ENCODE measurements at places on chromosomes 1 and 21.
A peak's percentile ranks its signal among the peaks of the same experiment; 100 is the strongest.

GRCh38 chr1:43137445-43138052 lies 34.5 kb downstream of the EBNA1BP2 start:
- no peak for DNase-seq

- DNase-seq: no peak
Measured at GRCh38 chr1:31193729-31194128, 46.0 kb downstream of the NKAIN1 start.

DNA sequence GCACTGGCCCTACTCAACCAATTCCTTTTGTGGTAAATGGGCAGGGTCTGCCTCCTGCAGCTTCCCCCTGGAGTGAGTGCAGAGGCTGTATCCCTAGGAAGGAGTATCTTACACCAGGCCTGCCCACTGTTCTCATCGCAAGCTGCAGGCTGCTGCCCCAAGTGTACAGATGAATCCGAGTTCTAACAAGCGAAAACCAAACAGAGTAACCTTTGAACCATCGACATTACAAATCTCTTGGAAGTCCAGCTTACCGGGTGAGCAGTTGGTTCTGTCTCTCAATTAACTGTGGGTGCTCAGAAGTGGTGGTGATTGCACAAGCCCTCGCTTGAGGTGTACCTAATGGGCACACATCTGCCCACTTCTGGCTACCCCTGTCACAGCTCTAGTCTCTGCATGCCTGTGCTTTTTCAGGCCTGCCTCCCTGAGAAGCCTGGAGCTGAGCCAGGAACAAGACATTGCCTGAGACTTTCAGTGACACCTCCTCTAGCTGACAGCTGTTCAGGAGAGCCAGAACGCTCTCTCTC lies 22.7 kb downstream of the INAVA start:
- DNase-seq: peak; percentile 47

DNA sequence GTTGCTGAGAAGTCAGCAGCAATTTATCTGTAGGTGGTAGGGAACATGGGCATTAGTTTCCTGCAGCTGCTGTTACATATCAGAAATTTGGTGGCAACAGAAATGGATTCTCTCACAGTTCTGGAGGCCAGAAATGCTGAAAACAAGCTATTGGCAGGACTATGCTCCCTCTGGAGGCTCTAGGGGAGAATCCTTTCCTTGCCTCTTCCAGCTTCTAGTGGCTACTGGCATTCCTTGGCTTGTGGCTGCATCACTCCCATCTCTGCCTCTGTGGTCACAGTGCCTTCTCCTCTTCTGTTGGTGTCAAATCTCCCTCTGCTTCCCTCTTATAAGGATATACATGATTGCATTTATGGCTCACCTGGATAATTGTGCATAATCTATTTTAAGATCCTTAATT lies 2.5 kb upstream of the SFT2D2 start:
- no peak for DNase-seq

- no peak for DNase-seq
Measured at GRCh38 chr1:115476616-115477015, 138.6 kb upstream of the NGF start.

DNA sequence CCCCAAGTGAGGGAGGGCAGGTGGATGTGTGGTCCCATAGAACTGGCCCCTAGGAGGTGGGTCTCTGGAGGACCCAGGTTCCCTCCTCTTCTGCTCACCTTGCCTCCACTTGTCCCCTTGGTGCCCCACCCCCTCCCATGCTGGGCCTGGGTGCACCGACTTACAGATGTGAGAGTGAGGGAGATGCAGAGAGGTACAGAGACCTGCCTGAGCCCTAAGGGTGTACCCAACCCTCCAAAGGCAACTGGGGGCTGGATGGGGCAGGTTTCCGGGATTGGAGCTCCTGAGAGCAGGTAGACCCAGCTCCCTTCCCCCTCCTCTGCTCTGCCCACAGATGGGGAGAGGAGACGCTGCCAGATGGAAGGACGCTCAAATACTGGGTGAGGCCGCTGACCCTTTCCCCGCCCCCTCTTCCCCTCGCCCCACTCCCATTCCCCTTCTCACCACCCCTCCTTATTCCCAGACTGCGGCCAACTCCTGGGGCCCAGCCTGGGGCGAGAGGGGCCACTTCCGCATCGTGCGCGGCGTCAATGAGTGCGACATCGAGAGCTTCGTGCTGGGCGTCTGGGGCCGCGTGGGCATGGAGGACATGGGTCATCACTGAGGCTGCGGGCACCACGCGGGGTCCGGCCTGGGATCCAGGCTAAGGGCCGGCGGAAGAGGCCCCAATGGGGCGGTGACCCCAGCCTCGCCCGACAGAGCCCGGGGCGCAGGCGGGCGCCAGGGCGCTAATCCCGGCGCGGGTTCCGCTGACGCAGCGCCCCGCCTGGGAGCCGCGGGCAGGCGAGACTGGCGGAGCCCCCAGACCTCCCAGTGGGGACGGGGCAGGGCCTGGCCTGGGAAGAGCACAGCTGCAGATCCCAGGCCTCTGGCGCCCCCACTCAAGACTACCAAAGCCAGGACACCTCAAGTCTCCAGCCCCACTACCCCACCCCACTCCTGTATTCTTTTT lies 10.3 kb downstream of the TINAGL1 start:
- DNase-seq: no peak

DNA sequence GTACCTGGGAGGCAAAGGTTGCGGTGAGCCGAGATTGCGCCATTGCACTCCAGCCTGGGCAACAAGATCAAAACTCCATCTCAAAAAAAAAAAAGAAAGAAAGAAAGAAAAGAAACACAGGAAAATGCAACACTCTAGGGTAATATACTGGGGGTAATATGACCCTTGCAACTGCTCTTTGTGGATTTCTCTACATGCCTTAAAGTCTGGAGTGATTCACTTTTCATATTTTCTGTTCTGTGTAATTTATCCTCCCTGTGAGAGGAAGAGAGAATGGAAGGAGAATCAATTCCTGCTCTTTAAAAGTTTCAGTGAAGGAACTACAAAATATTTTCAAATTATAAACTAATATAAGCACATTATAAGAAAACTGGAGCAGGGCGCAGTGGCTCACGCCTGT lies 22.7 kb downstream of the RIT1 start:
- DNase-seq: no peak

DNA sequence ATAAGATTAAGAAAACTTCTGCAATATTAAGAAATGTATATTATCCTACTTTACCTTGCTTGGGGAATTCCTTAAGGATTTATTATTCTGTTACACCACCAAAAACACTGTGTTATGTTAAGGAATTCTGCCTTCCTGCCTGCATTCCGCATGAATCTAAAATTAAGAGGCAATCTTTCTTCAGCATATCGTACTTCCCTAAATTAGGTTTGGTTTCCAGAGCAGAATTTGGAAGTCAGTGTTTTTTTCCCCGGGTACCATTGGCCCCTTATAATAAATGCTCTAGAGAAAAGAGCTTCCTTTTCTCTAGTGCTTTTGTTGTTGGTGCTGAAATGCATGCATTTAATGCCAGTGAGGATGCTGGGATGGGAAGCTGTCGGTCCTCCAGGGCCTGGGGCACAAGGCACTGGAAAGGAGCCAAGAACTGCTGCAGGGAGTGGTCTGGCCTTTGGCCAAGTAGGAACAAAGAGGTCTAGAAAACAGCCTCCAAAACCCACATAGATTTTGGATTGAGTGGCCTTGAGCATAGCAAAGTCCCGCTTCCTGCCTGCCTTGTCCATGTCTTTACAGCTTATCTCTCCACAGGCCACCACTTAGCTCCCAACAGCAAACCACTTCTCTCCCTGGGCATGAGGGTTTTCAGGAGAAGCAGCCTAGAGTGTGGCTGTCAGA lies 69.9 kb downstream of the RRAGC start:
- DNase-seq: peak; percentile 10

- DNase-seq: no peak
Measured at GRCh38 chr1:246592695-246593094, 26.4 kb downstream of the CNST start.

All from umbilical cord (tissue), 2 donors.